ENCODE measurements at places on chromosomes 4 and X.

DNA sequence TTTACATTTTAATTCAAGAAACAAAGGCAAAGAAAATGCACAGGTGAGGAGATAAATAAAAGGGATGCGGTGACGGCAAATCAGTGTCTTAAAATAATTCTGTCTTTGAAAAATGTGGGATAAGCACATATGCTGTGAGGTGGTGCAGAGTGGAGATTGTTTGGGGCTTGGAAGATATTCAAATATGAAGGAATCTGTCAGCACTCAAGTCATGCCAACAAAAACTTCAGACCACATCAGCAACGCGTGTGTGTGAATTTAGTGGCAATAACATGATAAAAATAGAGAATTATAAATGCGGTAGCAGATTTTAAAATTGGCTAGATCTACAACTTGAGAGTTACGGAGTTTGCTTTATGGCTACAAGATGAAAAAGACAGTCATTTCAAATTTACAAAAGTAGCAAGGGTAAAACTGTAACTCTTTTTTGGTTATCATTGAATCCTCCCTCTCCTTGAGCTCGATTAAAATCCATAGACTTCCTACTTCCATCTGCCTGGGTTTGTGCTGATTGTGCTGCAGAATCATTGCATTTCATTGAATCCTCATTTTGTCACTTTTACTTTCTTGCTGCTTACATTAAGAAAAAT is 71.5 kb upstream of the VCX2 start:
- no peak for DNase-seq

GRCh38 chr4:5877392-5877791 is 15.5 kb downstream of the CRMP1 start:
- DNase-seq, result no peak

DNA sequence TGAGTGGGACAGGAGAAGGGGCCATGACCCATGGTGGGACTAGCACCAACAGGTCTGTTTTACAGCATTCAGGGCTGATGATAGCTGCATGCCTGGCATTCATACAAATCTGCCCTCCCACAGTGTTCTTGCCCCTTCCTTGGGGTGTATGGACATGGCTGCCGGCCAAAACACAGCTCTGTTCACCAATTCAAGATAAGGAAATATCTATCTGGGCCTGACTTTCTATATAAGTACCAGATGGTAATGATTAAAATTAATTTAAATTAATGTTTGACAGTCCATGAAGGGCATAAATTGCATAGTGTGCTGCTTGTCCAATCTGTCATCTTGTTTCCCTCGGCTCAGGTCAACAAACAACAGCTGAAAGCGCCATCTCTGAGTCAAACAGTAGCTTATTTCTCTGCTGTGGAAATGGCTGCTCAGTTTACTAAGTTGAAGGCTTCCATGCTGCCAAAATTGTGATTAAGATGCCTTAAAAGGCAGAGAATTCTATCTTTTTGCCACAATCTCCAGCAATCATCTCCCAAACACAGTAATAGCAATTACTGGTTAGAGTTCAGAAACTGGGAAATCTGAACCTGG is 67.0 kb upstream of the TSPAN7 start:
- DNase-seq, result no peak

GRCh38 chr4:140635606-140636005 is 66.8 kb upstream of the UCP1 start:
- no peak for DNase-seq

DNA sequence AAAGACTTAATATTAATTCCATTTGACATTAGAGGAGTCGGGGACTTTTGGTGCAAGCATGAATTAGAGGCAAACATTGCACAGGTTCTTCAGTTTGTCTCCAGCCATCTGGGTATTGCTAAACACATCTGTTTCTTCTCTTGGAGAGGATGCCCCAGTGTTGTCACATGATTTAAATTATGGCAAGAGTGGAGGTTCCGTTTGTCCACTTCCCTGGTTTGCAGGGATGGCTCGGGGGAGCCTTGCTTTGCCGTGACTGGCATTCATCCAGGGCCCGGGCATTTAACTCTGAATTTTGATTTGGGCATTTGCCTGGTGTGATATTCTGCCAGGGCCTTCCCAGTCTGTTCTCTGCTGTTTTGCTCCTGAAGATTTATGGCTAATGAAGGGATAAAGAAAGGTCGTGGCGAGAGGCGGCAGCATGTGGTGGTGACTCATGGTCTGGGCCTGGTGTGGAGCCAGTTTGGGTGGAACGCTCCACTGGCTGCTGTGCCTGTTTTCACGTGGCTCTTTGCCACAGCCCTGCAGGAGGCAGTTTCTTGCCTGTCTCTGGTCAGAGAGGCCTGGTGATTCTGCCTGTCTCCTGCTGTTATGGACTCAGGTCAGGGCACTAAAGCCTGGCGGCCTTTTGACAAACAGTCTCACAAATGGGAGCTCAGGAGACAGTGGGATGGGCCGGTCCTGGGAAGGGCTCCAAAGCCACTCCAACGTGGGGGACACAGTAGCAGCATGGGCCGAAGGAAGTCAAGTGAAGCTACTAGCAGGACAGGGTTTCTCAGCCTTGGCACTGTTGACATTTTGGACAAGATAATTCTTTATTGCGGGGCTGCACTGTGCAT is 99.4 kb upstream of the PGRMC2 start:
- DNase-seq, result no peak

- DNase-seq, result no peak
These were observed 14.3 kb downstream of the ZRSR2 start for GRCh38 chrX:15804563-15804962.

DNA sequence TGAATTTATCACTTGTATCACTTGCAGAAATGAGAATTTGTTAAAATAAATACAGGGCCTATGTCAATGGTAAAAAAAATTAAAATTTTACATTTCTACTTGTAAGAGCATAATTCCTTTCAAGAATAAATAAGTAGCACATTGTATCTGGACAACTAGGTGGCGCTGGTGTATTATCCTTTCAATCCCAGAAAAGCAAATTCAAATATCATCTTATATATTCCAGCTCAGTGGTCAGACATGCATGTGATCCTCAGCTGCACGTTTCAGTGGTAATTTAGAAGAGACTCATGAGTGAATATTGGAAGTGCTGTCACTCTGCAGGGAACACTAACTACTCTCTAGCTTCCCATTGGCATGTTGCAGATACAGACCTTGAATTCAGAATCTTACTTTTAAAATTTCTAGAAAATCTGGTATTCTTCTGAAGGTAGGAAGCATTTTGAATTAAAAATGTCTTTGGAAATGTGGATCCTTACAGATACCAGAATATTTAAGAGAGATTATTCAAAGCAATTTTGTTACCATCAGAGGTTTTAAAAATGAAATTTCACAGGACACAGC is 1414.7 kb upstream of the TENM3 start:
- no peak for DNase-seq

- DNase-seq, result no peak
These were observed 97.4 kb upstream of the MYOZ2 start for GRCh38 chr4:119038116-119038841.

- no peak for DNase-seq
These were observed 32.0 kb upstream of the STS start for GRCh38 chrX:7115557-7115956.

DNA sequence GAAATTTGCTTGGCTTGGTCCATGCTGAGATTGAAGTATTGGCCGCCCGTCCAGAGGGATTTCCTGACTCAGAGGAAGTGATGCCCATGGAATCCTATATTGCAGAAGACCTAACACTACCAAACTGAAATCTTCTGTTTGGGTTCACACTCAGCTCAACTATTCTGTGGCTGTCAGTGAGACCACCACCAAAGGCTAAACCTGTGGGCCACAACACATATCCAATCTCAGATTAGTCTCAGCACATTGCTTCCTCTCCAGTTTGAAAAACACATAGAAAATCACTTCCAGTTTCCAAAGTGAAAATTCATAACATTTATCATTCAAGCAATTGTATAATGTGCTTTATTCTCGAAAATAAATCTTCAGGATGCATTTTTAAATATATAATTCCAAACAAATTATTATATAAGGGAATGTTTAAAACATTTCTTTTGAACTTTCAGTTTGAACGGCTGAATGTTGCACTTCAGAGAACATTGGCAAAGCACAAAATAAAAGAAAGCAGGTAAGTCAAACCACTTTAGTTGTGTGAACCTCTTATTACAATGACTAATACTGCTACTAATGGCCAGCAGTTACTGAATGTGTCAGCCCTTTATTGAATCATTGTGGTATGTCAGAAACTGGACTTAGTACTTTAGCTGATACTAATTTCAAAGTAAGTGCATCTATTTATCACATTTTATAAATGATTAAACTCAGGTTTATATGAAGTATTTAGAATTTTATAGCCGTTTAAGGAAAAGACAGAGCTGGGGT is 37.0 kb downstream of the GUCY1A1 start:
- no peak for DNase-seq

GRCh38 chrX:37800717-37801116 is 20.9 kb downstream of the CYBB start:
- no peak for DNase-seq

- DNase-seq, result no peak
These were observed 44.6 kb downstream of the RAB33A start for GRCh38 chrX:130216320-130216719.

GRCh38 chr4:7134737-7135388 is 57.5 kb upstream of the SORCS2 start:
- DNase-seq, result no peak

DNA sequence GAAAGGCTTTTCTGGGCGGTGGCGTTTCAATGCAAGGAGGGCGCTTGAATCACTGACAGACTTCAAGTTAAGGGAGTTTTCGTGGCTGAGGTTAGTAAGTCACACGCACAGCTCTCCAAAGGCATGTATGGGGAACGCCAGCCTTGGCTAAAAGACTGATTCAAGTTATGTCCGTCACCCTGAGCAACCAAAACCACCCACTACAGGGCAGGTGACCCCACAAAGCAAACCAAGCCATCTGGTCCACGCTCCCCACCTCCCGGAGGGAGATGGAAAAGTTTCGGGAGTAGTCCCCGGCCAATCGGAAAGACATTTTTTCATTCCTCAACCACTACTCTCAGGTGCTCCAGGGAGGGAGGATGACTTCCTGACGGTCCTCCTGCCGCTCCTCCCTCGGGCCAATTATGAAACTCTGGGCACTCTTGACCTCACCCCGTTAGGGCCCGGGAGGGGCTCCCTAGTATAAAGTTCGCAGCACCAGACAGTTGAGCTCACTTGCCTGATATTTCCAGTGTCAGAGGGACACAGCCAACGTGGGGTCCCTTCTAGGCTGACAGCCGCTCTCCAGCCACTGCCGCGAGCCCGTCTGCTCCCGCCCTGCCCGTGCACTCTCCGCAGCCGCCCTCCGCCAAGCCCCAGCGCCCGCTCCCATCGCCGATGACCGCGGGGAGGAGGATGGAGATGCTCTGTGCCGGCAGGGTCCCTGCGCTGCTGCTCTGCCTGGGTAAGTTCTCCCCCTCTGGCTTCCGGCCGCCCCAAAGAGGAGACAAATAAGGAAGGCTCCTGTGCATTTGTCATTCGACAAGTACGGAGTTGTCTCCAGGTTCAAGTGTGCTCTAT is at the start of gene EREG:
EREG (plus strand) TSS at position 494 of the 840 bp plus-strand sequence; CDS start at position 658, 164 bp downstream.
- DNase-seq, result peak; percentile 6

- DNase-seq, result no peak
These were observed 56.4 kb downstream of the C4orf51 start for GRCh38 chr4:145736241-145736831.

DNA sequence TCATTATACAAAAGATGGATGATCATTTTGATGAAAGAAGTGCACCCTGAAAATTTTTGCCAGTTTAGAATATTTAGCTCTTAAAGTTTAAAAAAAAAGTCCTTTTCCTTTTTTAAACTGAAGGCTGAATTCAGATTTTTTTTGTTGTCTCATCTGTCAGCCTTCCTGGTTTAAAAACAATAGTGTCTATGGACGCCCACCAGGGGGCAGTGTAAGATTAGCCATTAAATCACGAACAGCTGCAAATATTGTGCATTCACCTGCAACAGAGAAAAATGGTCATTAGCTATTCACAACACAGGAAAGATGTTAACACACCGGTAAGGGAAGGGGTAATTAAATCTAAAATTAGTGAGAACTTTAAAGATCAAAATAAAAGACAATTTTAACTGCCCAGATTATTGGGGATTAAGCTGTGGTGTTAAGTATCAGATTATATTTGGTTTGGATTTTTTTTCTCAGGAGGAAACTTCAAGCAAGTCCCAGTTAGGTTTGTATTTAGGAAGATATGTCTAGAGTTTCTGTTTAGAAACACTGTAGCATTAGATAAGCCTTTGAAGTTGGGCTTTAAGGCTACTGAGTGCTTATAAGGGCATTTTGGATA is 4.4 kb upstream of the CXorf38 start:
- DNase-seq, result peak; percentile 37

Measured in T-helper 2 cell treated with Interferon-gamma antibody and Interleukin-4, amounts not matched to agents 5 μg/mL and 100 μg/mL, for 36 hours (primary cell).